ENCODE measurements at places on chromosomes 16 and 17. TPM values are rescaled to one million over a fixed set of nuclear protein-coding genes. Genes with fewer than 3 reads are reported as not detected.

The PRKAR1A gene
- 308 TPM for total RNA-seq

The MGAT5B gene
- 0.74 TPM for total RNA-seq

DNA sequence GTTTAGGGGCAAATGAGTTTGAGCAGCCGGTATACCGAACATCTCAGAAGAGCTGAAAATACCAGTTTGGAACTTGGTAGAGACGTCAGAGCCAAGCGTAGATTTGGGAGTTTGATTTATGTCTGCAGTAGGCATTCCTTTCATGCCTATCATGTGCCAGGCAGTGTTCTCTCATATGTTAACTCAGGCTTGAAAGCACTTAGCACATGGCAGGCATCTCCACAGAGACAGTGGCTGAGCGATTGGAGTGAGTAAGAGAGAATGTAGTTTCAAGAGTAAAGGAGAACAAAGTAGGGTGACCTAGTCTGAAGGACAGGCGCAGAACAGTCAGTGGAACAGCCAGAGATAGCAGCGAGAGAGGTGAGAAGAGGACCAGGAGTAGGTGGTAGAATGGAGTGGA is 207.0 kb downstream of the FTO start:
- DNase-seq: no peak

GRCh38 chr17:73365906-73366623 is 54.3 kb upstream of the CDC42EP4 start:
- no peak for DNase-seq

DNA sequence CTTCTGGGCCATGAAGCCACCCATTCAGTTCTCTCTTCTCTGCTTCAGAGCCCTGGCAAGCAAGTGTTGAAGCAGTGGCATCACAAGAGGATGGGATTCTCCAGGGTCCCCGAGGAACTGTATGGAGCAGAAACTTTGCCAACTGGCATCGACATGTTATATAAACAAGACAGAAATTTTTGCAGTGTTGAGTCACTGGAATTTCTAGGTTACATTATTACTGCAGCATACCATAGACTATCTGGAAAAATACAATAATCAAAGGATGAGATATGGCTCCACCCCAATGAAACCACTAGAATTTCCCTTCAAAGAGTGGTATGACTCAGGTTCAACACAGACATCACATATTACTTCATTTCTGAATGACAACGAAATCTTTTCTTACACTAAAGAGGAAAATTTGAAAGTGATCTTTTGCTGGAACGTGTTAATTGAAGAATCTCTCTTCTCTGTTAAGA is 343.0 kb upstream of the DYNLRB2 start:
- DNase-seq: peak; percentile 93

- no peak for DNase-seq
Observed at GRCh38 chr16:10016752-10017151, 165.5 kb downstream of the GRIN2A start.

DNA sequence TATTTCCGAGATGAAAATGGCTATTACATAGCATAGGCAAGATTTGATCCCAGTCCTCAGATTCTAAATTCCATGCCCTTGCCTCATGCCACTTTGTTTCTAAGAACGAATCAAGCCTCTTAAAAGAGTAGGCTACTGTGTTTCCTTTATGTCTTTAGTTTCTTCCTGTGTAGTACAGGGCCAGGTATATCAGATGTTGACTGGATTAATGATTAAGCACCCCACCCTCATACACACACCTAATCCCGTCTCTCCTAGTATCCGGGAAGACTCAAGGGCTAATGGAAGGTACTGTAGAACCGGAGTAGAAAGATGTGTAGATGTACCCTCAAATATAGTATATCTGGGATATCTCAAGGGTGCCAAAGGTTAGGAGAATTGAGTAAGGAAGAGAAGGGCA is 6.7 kb downstream of the TOM1L1 start:
- no peak for DNase-seq

DNA sequence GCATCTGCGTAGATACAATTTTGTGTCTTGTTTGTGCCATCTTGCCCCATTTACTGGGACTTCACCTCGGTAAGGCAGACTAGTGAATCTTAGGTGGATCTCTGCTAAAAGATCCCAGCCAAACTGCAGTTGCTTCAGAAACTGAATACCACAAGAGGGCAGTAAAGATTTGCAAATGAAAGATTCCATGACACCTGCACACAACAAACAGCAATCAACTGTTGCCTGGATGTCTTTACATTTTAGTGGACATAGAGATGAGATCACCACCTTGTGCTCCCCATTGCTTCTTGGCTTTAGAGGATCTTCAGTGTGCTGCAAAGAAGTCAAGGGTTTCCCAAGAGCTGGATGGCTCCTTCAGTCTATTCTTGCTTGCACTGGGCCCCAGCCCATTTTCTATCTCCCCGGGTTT is 119.2 kb upstream of the CACNG5 start:
- DNase-seq: peak; percentile 75

- peak; percentile 100 for DNase-seq
Observed at GRCh38 chr17:40551091-40551878, 14.0 kb downstream of the CCR7 start.

- DNase-seq: peak; percentile 80
Observed at GRCh38 chr17:69525920-69526841, 111.7 kb downstream of the MAP2K6 start.

GRCh38 chr16:71927383-71927782 is 32.1 kb downstream of the IST1 start:
- peak; percentile 93 for DNase-seq

Data from fibroblast of the aortic adventitia (primary cell).